Skeletal muscle cell (primary cell): ENCODE measurements at places on chromosomes 1 and 21.

- no peak for DNase-seq
These were observed 11.9 kb downstream of the GBP5 start for GRCh38 chr1:89260566-89261255.

DNA sequence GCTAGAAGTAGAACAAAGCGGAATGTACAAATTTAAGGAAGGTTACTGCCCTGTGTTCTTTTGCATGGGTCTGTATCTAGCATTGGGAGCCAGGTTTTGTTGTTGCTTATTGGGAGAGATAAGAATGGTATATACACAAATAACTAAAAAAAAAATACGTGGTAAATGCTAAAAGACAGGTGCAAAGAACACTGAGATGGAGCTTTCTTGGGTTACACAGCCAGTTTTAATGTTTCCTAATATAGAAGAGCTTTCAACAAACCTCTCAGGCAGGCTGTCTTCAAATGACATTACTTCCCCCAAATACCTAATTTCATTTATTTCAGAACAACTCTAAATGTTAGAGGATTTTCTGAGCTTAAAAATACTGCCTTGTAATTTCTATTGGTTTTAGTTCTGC, 1.4 kb upstream of the MDM4 start:
- DNase-seq: no peak

- no peak for DNase-seq
These were observed 5.5 kb upstream of the PIK3R3 start for GRCh38 chr1:46137916-46138315.

- DNase-seq: no peak
These were observed 66.9 kb upstream of the NGF start for GRCh38 chr1:115404911-115405310.

DNA sequence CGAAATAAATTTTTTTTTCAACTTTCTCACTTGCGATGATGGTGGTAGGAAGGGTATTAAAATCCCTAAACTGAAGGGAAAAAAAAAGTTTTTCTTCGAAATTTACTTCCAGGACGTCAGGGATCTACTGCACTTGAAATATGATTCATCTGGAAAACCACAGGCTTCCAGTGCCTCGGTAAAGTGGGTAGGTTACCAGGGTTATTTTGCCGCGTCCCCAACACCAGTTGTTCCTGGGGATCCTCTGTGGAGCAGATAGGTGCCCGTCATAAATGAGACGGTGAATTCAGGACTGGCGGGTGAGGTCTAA, 773 bp downstream of the RABIF start:
- no peak for DNase-seq

DNA sequence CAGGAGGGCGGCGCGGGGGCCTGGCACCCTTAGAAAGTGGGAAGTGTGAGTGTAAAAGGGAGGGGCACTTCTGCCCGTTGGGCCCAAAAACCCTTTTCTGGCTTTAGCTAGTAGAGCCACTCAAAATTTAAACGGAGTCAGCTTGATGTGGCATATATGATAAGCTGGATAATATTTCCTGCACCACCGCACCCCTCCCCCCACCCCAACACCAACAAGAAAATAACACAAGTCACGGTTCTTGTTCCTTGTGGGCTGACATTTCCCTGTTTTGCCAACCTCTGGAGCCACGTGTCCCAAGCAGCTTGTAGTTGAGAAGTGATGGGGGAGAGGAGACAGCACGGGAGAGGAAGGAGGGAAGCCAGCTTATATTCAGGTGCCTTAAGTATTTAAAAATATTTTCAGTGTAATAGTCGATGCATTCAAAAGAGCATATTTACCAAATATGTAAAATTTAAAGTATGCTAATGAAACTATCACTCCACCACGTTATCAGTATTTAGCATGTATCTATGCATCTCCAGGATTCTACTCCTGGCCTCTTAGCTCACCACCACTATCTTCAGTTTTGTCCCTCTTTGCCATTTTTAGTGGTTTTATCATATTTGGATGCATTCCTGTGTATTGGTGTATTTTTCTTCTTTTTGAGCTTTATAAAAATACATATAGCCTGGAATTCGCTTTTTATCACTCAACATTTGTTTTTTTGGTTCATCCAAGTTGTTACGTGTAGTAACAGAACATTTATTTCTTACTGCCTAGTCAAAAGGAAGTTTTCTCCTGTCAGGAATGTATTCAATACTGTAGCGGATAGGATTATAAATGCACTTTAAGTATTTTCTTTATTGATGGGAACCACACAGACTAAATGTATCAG, 773 bp upstream of the DDX59 start:
- peak; percentile 44 for DNase-seq

DNA sequence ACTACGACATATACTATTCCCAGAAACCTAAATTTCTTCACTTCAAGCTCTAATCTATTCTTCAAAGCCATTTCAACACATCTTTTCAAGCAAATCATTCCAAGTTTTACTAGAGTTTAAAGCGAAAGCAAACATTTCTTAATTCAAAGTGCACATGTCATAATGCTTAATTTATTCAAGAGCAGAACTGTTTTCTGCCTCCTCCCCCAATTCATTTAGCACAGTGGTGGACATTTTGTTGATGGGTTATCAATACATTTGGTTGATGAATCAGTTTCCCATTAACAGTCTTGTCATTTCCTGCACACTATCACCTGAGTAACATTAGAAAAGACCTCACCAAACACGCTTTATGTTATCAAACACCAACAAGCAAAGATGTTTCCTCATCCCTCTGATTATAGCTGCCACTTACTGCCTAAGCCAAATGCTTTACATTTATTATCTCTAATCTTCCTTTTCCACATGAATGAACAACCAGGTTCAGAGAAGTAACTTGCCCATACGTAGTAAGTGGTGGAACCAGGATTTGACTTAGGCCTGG, 2.0 kb downstream of the SRSF4 start:
- no peak for DNase-seq

GRCh38 chr1:233245191-233245765, 50.2 kb downstream of the PCNX2 start:
- DNase-seq: no peak

DNA sequence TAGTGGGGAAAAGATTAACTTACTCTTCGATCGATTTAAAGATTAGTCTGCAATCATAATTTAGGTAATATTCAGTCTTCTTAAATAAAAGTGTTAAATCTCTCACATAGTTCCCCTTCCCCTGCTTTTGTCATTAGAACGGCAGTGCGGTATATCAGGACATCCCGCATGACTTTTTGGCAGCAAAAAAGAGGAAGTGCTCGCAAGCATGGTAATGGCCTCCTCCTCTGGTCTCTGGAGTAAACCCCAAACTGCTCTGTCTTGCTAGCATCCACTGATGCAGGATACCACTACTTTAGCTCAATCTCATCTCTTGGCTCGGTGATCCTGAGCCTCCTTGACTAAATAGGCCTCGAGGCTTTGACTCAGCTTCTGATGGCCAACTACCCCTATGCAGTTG, 78.7 kb upstream of the VAV3 start:
- DNase-seq: no peak

DNA sequence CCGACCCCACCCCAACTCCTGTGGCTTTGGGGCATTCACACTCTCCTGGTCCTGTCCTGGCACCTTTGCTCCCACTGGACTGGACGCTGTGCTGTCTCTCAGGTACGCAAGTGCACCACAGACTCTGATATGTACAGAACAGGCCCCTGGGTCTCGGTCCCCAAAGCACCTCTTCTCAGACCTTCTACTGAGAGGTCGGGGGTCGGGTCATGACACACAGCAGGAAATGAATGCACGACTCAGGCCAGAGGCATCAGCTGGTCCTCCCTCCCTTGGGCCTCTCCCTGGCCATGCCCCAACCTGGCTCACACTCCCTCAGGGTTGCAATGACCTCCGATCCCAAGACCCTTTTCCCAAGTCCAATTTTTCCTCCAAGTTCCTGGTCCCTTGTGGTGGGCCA, 1.8 kb upstream of the KRTAP10-12 start:
- no peak for DNase-seq

GRCh38 chr1:218463194-218464156, 118.3 kb downstream of the TGFB2 start:
- no peak for DNase-seq
